SHP77 (cell line): ENCODE measurements at places on chromosomes 16 and 17.
A peak's percentile ranks its signal among the peaks of the same experiment; 100 is the strongest.

GRCh38 chr16:8963010-8963820, 491 bp downstream of the USP7 start:
- DNase-seq: no peak

GRCh38 chr16:22672830-22673210, 141.1 kb upstream of the HS3ST2 start:
- no peak for DNase-seq

GRCh38 chr16:54063279-54063773, 223.3 kb downstream of the IRX3 start:
- no peak for DNase-seq

- no peak for DNase-seq
Observed at GRCh38 chr17:20281860-20282259, 185.5 kb downstream of the LGALS9B start.

DNA sequence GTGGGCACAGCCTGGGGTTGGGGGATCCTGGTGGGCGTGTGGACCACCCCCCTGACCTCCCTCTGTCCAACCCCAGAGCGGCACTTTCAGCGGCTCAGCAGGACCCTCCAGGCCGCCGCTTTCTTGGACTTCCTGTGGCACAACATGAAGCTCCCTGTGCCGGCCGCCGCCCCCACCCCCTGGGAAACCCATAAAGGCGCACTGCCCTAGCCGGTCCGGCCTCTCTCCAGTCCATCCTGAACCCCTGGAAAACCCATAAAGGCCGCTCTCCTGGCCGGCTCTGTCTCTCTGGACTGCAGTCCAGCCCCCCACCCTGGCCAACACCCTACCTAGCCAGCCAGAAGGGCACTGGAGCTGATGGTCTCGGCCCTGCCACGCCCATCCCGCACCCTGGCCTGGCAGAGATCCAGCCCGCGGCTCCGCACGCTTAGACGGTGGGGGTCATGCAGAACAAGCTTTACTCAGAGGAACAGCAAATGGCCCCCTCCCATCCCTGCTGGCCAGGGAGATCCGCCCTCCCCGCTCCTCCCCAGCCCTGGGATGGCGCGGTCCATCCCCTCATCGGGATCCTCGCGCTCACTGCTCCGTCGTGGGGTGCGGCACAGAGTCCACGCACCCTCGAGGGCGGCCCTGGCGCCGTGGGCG, 2.7 kb downstream of the NOXO1 start:
- DNase-seq: no peak

DNA sequence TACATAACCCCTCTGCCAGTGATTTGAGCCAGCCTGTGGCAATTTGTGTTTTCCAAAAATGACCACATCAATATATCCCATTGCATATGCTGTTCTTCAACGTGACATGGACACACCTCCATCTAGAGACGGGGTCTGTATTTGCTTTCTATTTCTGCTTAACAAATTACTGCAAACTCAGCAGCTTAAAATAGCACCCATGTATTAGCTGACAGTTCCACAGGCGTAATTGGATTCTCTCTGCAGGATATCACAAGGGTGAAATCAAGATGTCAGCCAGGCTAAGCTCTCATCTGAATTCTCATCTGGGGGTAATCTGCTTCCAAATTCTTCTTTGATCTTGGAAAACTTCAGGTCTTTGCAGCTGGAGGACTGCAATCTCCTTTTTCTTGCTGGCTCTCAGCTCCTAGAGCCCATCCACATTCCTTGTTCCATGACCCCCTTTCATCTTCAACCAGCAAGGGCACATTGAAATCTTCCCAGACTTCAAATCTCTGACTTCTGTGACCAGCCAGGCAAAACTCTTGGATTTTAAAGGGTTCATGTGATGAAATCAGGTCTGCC, 8.2 kb downstream of the KRT9 start:
- no peak for DNase-seq

- DNase-seq: no peak
Observed at GRCh38 chr16:15970743-15971439, 21.5 kb downstream of the ABCC1 start.

DNA sequence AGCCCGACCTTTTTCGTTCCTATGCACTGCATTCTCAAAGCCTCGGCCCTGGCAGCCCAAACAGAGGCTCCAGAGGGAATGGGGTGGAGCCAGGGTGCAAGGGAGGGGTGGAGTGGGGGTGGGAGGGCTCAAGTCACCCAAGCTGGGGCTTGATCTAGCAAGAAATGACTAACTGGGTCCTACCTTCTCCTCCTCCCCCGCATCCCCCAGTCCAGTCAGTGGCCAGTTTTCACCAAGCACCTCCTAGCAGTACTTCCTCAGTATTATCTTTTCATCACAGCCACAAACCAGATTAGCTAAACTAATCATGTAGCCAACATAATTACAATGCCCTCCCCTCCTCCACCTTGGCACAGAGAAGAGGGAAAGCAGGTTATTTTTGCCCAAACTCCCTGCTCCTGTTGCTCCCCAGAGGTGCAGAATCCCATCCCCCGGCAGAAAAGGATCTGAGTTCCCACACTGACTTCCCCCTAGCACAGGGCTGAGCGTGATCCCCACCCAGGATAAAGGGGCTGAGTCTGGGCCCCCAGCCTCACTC, 2.2 kb downstream of the JUP start:
- no peak for DNase-seq

DNA sequence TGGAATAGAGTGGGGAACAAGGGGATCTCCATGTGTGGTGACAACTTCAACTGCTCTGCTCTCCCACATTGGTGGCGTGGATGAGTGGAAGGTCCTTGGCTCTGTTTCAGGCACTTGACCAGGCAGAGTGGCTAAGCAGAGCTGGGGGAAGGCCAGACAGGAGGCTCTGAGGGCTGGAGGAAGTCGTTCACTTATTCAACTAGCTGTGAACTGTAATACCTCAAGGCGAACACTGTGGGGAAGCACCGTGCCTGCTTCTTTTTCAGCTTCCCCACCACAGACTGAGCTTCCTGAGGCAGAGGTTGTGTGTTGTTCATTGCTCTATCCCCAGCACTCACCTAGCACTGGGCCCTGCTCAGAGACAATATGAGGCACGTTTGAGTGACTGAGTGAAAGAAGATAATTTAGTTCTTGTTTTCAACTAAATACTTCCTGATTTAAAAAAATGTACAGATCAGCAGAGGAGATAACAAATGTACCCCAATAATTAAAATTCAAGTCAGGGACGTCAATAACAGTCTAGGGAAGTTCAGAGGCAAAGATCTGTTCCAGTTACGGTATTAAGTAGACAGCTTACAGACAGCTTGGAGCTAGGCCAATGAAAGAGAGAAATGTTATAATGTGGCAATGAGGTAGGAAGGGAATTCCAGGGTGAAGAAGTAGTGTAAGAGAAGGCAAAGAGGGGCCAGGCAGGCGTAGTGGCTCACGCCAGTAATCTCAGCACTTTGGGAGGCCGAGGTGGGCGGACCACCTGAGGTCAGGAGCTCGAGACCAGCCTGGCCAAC, 34.7 kb downstream of the MYO18A start:
- peak; percentile 71 for DNase-seq

DNA sequence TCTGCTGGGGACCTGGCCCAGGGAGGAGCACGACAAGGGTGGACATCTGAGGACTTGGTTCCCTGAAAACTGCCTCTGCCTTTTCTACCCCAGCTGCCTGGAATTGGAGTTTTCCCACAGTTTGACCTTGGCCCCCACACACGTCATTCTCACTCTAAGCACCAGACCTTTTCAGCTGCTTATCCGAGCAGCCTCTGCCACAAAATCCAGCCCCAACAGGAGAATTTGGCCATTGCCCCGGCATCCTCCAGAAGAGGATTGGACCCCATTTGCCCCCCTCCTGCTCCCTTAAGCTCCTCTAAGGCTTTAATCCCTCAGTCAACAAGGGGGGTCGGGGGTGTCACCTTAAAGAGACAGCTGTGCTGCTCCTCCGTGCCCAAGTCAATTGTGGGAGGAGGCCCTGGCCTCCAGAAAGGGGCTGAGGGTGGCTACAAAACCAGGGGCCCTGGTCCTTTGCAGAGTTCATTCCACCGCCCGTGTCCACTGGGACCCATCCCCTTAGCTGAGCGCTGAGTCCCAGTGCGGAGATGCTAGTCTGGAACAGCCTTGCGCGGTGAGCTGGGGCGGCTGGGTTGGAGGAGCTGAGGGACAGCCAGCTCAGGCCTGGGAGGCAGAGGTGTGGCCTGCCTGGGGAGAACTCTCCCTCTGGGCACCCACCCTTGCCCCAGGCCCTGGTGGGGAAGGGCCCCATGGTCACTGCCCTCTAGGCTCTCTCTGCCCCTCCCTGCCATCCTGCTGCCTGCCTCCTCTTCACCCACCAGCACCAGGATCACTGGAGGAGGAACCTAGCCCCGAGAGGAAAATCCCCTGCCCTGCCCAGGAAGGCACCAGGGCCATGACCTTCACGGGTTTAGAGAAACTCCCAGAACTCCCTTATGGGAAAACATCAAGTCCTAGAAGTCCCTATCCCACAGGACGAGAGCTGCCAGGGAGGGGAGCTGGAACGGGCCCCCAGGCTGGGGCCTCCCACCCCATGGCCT, 18.8 kb downstream of the TTYH2 start:
- no peak for DNase-seq

DNA sequence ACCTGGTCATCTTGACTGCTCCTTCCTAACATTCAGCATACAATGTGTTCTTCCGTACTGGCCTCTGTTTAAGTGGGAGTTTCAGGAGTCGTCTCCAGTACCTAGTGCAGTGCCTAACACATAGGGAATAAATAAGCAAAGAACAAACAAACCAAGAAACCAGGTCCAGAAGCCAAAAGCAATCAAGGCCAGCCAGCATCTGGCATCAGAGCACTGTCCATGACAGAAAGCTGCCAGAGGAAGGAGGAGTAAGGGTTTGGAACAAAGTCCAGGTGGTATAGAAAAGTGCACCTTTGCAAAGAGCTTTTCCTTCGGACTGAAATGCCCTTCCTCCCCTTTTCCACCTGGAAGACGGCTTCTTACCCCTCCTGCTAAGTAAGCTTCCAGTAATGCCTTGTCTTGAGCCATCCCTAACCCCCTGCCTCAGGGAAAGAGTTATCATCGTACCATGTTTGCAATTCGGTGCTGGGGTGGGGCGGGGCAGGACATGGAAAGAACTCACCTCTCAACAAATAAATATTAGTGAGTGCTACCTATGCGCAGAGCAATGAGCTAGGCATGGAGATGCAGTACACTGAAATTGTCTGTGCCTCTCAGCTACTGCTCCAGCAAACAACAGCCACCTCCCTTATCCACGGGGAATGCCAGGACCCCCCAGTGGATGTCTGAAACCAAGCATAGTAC, 47.6 kb downstream of the C17orf67 start:
- no peak for DNase-seq

DNA sequence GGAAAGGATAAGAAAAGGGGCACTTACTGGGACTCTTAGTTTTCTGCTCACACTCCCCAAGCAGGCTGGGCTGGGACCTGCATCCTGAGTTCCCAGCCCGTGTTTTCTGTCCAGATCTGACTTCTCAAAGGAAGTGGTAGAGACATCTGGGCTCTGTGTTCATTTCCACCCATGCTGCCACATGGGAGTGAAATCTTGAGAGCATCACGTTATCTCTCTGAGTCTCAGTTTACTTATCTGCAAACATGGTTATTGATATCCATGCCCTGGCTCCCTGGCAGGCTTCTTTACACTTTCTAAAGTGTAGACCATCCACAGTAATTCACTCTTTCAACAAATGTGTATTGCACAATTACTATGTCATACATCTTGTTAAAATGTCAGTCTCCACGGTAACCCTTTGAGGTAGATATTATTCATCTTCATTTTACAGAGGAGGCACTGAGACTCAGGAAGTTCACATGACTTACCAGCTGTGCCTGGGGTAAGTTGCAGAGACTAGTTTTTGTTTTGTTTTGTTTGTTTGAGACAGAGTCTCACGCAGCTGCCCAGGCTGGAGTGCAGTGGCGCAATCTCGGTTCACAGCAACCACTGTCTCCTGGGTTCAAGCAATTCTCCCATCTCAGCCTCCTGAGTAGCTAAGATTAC, 3.4 kb downstream of the ZNF688 start:
- DNase-seq: peak; percentile 22

DNA sequence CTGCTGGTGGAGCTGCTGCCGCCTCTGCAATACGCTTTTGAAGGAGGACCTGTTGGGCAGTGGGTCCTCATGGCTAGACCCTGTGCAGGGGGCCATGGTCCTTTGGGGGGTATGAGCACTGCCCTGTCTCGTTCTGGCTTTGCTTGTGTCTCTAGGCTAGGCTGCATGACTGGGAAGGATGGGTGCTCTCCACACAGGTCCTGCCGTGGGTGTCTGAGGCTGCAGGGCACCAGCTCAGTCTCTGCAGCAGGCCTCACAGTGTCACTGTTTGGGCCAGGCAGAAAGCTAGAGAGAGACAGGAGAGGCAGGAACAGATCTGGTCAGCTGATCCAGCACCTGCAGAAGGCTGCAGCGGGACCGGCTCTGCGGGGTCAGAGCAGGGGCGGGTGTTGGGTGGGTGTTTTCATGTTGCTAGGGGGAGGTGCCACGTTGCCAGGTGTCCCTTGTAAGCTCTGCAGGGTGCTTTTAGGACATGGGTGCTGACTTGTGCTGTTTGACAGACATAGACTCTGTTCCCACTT, 111.4 kb downstream of the SNX29 start:
- peak; percentile 63 for DNase-seq

- DNase-seq: no peak
Observed at GRCh38 chr17:47279062-47279801, 25.6 kb downstream of the ITGB3 start.

DNA sequence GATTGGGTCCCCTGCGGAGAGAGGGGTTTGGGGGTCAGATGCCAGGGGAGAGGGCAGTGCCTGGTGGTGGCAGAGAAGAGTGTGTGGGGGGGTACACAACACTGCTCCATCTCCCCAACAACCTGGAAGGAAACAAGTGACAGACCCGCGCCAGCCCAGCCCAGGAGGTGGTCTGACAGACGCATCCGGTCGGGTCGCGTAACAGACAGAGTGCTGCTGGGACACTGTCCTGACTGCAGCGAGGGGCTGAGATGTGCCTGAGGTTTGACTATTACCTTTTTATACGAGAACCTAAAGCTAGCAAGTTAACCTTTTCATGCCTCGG, 16.2 kb downstream of the UNC13D start:
- DNase-seq: no peak

DNA sequence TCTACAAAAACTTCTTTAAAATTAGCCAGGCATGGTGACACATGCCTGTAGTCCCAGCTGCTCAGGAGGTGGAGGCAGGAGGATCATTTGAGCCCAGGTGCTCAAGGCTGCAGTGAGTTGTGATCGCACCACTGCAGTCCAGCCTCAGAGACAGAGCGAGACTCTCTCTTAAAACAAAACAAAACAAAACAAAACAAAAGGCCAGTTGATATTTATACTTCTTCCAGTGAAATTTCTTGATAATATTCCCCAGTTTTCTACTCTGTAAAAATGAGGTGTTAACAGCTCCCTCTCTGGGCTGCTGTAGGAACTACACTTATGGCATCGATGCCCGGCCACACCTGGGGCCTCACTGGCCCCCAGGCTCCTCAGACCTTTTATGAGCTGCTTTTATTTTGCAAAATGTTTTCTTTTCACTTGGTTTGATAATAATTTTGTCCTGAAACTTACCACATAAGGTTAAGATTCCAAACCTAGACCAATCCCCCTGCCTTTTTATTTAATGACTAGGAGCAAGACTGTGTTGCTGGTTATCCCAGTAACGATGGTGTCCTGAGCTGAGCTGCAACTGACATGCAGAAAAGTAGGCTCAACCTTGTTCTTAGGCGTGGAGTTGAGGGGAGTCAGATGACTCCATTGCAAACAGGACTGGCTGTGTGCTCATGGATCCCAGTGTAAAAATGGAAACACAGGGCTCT, 17.6 kb downstream of the MAPK8IP3 start:
- DNase-seq: no peak
